Stimulated activated CD4-positive, alpha-beta T cell treated with anti-CD3 and anti-CD28 coated beads, Interleukin-15, amount 100 ng/mL, for 48 hours (primary cell): ENCODE measurements at places on chromosomes 1 and 21.

GRCh38 chr1:94342416-94342815 is 75.8 kb upstream of the ABCD3 start:
- no peak for DNase-seq

DNA sequence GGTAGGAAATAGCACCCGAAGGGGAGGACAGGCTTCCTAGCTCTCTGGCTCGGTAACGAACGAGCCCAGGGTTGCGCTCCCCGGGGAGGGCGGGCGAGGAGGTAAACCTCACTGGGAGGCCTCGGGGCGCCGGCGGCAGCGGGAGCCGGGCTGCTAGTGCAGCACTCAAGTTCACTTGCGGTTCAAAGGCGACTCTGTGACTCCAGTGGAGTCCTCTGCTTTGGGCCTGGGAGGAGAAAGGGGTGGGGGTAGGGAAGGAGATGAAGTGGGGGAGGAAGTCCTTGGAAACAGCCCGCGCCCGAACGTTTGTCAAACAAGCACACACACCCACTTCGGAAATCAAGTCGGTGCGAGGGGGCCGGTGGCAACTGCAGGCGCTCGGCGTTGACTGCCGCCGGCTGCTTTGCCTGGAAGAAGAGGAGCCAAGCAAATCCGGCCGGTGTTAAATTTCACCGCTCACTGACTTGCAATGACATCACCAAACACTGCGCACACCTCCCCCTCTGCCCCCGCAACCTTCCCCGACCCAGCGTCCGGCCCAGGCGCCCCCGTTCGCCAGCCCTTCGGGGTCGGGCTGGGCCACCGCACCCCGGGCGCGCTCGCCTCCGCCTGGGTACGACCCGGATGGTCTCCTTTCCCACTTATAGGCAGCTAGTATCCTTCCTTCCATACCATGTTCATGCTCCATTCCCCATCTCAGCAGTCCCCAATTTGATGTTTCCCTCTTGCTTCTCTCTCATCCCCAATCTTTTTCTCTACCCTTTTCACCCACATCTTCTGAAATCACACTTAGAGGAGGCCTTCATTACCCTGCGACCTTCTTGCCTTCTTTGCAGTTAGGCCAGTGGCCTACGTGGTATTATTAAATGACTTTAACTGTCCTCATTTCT is at the start of gene COL24A1:
COL24A1 (minus strand) TSS at position 207 of the 890 bp plus-strand sequence. CDS start 376 bp downstream, outside the sequence.
- DNase-seq: no peak

DNA sequence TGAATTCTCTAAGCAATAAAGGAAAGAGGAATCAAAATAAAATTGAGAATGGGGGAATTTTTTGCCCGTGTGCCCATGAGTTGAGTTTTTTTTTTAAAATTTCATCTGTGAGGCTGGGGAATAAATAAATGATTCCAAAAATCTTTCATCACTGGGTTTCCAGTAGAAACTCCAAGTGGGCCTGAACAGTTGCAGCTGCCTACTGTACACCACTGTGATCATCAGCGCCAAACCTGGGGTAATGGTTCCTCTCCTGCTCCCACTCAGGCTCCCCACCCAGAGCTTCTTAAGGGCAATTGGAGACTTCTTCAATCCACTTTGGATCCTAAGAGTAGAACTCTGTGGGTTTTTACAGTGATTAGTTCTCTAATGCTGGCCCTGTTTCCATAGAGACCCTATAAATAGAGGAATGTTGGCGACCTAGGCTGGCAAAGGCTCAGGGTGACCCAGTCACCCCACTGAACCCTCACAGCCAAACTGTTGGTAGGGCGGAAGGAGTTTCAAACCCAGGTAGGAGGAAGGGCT is 9.3 kb downstream of the TMCC2 start:
- DNase-seq: no peak

- no peak for DNase-seq
These were observed 194.3 kb upstream of the RGS18 start for GRCh38 chr1:191963781-191964455.

DNA sequence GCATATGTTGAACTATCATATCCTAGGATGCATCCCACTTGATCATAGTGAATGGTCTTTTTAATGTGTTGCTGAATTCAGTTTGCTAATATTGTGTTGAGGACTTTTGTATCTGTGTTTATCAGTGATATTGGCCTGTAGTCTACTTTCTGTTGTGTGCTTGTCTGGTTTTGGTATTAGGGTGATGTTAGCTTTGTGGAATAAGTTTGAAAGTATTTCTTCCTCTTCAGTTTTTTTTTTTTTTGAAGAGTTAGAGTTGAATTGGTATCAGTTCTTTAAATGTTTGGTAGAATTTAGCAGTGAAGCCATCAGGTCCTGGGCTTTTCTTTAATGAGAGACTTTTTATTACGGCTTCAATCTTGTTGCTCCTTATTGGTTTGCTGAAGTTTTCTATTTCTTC is 162.3 kb downstream of the VAV3 start:
- no peak for DNase-seq

DNA sequence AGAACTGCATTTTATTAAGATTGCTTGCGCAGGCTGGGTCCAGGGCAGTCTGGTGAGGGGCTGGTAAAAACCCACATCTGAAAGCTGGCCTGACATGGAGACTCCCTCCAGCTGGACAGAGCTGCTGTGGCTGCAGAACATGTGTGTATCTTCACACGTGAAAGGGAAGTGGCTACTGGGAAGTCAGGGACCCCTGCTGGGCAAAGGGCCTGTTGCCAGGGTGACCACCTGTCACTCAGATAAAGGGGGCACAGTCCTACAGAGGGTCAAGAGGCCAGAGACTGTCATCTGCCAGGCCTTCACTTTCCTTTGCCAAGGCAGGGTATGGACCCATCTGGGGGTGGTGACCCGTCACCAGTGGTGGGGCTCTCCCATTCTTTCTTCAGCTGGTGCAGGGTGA is 17.5 kb downstream of the NKAIN1 start:
- no peak for DNase-seq

DNA sequence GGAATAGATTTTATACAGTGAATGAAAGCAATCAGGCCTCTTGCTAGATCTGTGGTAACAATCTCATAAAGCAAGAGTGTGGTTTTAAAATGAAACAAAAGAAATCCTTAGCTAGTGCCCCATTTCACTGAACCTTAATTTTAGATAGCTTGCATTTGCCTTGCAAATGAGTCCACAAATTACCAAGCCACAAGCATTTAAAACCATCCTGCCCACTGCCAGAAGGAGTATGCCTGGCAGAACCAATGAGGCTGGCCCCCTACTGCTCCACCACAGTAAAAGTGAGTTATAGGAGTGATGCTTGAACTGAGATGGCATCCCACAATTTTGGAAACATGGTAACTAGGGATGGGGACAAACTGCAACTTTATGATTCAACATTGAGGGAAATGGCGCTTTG is 206.4 kb upstream of the LMO4 start:
- no peak for DNase-seq
